ENCODE measurements at places on chromosomes 5 and 9. TPM values are rescaled to one million over a fixed set of nuclear protein-coding genes. Genes with fewer than 3 reads are reported as not detected.

DNA sequence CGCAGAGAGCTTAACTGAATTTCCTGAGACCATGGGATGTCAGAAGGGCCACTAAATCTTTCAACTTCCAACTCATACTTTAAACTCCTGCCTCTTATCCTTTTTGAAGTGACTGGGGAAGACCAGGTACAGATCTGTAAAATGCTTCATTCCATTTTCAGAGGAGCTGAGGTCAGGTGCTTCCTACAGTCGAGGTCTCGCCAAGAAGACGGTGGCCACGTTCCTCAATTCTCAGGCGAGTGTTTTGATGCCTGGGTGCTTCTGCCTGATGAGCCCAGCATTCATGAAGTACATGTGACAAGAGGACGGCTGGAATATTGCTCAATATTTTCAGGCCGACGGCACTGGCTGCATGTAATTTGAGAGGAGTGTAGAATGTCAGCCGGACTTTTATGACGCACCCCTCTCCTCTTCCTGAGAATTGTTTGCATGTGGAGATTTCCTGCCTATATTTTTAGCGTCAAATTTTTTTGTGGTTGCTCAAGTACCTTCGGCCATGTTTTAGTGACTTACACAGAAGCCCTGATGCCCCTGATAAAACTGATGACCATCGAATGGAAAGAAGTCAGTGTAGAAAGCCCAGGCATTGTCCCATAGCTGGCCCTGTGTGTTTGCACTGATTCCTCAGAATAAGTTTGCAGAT is 38.8 kb upstream of the GLRX start:
- no peak for DNase-seq

DNA sequence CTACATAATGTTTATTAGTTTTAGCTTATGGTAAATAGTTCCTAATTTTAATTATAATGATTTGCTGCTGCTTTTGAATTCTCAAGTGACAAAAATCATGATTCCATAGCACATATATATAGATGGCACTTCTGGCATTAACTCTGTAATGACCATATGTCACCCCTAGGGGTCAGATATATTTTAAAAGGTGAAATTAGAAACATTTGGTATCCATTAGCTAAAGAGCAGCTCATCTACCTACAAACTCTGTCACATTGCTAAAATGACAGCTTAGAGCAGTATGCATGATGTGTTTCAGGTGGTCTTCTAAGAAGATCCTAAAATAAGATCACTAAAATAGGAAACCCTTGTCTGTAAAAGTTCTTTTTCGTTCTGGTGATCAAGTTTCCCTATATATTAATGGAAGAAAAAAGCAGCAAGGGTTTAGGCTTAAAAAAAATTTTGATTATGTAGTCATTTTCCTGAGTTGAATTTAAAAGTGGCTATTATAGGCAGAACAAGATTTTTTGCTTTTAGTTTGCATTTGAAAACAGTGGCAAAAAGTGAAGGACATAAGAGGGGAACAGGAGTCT is 157.7 kb upstream of the POU5F2 start:
- DNase-seq, result no peak

DNA sequence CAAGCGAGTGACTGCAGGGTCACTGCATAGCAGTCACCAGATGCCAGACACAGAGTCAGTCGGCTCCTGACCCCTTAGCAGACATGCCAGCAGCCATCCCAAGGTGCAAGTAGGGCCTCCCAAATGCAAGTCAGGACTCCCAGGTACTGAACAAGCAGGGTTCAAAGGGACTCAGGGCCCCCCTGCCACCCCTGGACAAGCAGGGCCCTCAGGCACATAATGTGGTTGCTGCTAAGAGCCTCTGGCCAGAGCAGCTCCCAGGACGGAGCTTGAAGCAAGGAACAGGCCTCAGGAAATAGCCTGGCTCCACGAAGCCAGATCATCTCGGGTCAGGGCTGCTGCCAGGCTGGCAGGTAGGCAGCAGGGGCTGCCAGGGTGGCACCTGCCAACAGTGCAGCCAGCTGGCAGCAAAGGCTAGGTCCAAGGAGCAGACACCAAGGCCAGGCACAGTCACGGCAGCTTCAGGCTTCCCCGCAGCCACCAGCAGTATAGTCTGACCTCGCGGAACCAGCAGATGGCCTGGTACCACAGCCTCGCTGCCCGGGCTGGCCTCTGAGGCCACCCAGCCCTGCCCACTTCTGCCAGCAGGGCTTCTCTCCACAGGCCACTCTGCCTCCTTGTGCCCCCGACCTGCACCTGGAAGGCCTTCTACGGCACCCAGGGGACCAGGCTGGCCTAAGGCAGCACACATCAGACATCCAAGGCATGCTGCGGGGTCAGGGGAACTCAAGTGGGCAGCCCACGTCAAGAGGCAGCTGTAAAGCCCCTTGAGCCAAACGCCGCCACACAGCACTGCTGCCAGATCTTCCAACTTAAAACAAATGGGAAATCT is 7.4 kb downstream of the EEIG1 start:
- DNase-seq, result no peak

GRCh38 chr5:169795338-169795737 is 158.3 kb downstream of the DOCK2 start:
- no peak for DNase-seq

GRCh38 chr5:174409070-174409469 is 315.3 kb upstream of the MSX2 start:
- no peak for DNase-seq

- no peak for DNase-seq
Measured at GRCh38 chr9:88477300-88477751, 57.7 kb upstream of the NXNL2 start.

- no peak for DNase-seq
Measured at GRCh38 chr5:178150977-178151734, 2.5 kb downstream of the NHP2 start.

DNA sequence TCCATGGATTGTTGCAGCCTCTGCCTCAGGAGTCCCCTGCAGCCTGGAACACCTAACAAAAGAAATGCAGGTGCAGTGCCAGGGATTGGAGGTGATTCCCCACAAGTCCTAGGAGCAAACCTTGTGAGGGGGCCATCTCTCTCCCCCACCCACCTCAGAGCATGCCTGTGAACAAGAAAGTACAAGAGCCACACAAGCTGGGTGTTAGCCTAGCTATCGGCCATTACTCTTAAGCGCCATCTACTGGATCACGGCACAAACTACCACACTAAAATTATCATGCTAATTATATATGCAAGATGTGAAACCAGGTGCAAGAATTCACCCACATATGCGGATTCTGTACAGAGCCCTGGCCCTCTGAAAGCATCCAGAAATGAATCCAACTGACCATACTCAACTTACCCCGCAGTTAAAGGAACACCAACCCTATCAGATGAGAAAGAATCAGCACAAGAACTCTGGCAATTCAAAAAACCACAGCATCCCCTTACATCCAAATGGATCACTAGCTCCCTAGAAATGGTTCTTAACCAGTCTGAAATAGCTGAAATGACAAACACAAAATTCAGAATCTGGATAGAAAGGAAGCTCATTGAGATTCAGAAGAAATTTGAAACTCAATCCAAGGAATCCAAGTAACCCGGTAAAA is 16.5 kb upstream of the PRSS3 start:
- peak; percentile 21 for DNase-seq

DNA sequence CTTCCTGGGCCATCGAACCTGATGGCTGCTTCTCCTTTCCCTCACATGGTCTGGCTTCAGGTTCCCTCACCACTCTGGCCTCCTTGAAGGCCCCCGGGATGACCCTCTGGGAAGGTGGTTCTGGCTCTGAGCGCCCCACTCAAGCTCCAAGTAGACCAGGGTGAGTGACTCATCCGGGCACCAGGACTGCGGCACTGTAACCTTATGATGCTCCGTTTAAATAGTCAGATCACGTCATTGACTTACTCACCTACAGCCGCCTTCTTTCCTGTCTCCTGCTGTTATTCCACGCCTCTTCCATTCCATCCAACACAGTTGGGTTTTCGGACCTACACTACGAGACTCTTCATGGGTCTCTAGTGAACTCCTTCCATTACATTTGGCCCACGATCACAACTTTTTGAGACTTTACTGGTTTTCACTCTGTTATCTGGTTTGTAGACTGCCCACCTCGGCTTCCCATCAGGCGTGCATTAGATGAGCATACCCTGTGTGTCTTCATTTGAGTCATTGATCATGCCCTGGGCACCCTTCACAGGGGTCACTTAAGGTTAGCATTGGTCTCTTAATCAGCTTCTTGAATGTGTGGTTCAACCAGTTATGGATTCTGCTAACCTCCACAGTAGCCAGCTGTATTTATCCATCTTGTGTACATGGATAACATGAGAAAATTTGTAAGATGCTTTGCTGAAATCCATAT is 138.8 kb upstream of the LMX1B start:
- DNase-seq, result no peak

DNA sequence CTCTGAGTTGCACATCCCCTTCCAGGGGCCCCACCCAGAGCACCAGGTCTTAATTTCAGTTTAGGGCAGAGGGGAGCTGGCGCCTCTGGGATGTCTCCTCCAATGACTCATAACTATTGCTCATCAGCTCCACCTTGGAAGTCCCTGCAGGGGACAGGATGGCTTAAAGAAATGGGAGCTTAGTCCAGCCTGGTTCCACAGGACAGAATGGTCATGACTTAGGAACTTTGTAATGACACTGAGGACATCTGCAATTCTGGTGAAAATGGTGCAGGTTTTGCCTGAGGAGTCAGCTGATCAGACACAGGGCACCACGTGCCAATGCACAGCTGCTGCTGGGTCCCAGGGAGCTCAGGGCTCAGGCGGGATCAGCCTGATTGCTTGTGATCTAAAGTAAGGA is 16.4 kb upstream of the PPP1R26 start:
- DNase-seq, result no peak

DNA sequence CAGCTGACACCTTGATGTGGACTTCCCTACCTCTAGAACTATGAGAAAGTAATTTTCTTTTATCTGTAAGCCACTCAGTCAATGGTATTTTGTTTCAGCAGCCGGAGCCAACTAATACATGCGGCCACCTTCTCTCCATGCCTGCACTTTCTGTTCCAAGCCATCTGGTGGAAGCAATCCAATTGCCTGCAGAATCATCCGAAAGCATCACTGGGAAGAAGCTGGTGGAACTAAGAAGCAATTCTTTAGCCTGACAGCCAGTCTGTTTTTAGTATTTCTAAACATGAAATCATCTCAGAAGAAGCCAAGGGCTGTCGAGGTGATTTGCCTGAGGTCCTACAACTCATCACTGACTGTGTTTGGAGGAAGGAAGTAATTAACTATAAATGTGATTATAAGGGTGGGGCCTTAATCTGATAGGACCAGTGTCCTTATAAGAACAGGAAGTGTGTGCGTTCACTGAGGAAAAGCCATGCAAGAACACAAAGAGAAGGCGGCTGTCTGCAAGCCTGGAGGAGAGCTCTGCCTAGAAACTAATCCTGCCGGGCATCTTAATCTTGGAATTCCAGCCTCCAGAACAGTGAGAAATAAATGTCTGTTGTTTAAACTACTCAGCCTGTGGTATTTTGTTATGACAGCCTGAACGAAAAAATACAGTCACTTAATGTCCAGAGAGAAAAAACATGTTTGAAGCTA is 49.1 kb downstream of the NXNL2 start:
- DNase-seq, result no peak

DNA sequence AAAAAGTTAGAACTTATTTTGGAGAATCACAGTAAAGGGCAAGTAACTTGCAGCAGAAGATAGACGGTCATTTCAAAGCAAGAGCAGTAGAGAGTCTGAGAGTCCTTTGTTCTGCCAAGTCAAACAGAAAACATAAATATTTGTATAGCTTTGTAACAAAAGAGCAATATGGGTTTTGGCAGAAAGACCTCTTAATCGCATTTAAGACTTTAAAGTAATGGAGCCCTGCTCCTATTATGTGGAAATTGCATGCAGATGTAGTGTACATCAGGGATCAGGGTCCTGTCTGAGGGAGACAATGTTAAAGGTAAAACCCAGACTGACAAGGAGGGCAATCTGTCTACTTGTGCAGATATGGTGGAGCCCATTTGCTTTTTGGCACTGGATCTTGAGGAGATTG is 87.2 kb downstream of the PGM5 start:
- DNase-seq, result no peak

- no peak for DNase-seq
Measured at GRCh38 chr9:101453776-101454570, 18.4 kb upstream of the ALDOB start.

- DNase-seq, result no peak
Measured at GRCh38 chr9:2359891-2360471, 261.6 kb upstream of the VLDLR start.

- no peak for DNase-seq
Measured at GRCh38 chr5:31965227-31965626, 208.9 kb downstream of the GOLPH3 start.

- DNase-seq, result no peak
Measured at GRCh38 chr9:86846656-86847055, 100.7 kb downstream of the GAS1 start.

DNA sequence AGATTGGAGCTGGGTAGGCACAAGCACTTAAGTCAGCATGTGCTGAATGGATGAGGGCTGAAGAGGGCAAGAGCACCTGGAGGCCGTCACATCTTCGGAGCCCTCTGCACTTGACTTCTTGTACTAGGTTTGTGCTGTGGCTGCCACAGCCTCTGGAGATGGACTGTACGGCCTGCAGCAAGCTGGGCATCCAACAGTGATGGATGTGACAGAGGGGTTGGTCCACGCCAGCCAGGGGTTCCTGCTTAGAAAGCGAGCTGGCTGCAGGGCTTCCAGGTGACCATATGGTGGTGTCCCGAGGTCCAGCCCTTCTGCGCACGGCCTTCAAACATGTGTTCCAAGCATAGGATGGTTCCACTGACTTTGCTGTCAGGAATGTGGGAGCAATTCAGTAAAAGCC is 65.1 kb upstream of the PHYKPL start:
- no peak for DNase-seq

DNA sequence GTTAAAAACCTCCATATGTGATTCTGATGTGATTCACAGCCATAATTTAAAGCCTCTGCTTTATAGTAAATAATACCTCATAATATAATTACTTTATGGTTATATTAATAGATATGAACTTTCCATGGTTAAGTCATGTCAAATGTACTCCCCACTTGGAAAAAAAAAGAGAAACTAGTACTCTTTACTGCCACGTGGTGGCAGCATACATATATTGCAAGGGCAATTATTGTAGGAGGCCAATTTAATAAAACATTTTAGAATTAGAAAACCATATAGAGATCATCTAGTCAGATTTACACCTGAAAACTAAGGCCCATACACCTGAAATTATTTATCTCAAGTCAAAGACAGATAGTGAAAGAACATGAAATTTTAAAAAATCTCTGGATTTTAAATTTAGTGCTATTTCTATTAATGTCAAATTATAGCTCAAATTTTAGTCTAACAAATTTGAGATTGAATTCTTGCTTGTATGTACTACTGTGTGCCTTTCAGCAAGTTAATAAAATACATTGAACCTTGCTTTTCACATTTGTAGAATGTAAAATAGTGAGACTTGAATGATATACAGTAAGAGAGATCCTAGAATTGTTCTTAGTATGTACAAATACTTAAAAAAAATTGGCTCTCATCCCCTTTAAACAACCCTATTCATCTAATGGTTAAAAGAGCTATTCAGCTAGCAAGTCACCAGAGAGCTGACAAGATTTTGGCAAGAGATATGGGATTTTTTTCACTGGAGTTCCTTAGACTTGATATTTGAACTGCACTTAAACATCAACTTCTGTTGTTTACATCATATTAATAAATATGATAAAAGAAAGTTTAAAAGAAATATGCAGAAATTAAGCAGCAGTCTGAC is 603.8 kb downstream of the TLE4 start:
- no peak for DNase-seq

The AK6 gene
- 100 TPM for polyA plus RNA-seq

The ADGRD2 gene
- polyA plus RNA-seq, result 0.17 TPM

The IFNA7 gene
- not detected for polyA plus RNA-seq

The SPOUT1 gene
- polyA plus RNA-seq, result 33.2 TPM

The NMUR2 gene
- polyA plus RNA-seq, result 0.13 TPM

The ADAMTS16 gene
- 87.3 TPM for polyA plus RNA-seq

The ANKH gene
- 12.9 TPM for polyA plus RNA-seq

The MLANA gene
- polyA plus RNA-seq, result 0.75 TPM

The FREM1 gene
- 182 TPM for polyA plus RNA-seq
